NCI-H187 treated with DMSO at 0.1 percent for 48 hours (cell line): ENCODE measurements at places on chromosomes 2 and 18.

DNA sequence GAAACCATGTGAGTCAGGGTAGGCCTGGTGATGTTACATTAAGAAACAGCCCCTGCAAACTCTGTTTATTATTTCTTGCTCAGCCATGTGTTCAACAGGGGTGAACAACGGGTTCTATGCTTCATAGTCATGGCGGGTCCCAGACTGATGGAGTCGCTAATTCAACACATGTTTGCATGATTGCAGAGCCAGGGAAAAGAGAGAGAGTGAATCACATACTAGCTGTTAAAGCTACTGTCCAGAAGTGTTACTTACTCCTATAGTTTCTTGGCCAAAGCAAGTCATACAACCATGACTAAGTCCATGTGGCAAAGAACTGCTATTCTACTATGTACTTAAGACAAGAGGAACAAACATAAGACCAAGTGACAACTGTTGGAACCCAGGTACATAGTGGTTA lies 241.2 kb upstream of the SKOR2 start:
- no peak for DNase-seq

GRCh38 chr2:191479680-191480023 lies 198.3 kb upstream of the NABP1 start:
- no peak for DNase-seq

DNA sequence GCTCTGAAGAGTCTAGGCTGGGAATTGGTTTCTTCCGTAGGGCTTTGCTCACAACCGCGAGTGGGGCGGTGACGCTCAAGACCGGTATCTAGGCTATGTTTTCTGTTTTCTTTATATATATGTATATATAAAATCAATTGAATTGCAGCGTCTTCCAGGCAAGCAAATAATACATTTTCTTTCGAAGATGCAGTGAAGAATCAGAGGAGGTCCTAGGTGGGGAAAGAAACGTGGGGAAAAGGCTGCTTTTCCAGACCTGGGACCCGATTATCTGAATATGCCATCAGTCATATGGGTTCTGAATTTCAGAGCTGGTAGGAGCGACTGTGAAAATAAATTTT lies 714 bp upstream of the SCN9A start:
- no peak for DNase-seq

- no peak for DNase-seq
These were observed 251.8 kb downstream of the MEIS1 start for GRCh38 chr2:66686755-66687154.

DNA sequence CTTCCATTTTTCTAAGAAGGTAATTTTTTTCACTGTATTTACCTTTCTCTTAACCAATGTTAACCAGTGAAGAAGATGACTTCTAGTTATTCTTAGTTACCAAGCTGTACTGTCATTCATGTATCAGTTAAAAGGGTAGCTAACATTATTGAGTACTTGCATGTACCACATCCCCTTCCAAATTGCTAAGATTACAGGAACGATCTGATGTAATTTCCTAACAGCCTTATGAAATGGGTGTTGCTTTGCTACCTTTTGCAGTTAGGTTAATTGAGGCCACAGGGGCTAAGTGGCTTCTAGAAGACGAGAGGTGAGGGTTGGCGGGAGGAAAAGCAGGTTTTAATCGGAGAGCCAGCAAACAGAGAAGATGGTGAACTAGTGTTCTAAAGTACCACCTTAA lies 1.8 kb upstream of the SULT6B1 start:
- no peak for DNase-seq

- DNase-seq: no peak
These were observed 3.6 kb downstream of the ALPI start for GRCh38 chr2:232459419-232460035.

DNA sequence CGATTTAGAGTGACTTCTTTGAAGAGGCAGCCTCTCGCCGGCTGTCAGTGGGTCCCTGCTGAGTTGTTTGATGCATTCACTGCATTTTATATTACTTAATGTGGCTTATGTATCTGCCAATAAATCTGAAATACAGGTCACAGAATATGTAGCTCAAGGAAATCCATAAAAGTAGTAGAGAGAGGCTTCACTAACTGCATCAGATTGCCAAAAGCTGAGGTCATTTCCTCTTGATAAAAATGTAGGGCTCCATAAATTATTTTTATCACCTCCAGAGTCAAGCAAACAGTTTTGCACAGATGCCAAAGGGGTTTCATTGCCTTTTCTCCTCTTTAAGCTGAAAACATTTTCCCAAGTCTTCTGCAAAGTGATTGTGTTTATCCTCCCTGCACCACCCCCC lies 36.5 kb upstream of the CCDC93 start:
- DNase-seq: no peak

DNA sequence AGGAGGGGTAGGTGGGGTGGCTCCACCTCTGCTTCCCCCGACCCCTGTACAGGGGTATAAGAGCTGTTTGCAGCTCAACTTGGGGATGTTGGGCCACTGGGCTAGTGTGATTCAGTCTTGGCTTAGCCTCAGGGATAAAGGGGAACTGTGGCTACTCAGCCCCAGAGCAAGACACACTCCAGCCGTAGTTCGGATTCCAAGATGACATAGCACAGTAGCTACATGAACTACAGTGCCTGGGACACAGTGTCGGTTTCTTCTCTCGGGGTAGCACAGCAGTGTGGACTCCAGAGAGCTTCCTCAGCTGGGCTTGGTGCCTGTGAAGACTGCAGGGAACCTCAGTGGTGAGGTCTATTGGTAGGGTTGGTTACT lies 21.1 kb downstream of the CARF start:
- no peak for DNase-seq

DNA sequence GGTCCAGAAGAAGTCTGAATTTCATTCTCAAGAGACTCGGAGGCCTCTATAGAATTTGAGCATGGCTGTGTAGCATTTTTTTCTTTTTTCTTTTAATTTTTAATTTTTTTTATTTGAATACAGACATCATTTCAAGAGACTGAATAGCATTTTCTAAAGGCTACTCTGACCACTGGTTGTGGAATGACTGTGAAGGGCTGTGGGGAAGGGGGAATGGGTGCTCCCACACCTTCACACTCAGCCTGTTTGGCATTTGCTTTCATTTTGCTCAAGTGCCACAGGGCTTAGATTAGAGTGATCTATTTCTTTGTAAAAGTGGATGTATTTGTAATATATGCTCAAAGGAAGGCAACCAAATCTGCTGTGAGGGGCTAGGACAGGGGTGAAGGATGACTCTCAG lies 142.0 kb upstream of the SPOPL start:
- no peak for DNase-seq

DNA sequence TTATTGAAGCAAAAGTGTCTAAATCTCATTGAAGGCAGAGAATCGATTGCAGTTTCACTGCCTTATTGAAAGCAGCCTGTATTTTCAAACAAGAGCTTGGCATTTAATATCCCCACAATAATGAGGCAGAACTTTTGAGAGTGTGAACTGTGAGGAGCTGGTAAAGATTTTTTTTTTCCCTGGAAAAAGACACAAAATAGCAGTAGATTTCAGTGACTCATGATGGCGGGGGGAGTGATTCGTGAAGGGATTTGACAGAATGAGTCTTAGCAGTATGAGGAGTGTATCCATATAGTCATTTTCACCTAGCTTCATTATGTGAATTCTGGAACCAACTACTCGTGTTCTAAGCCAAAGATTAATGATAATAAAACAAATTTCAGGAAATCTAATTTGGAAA lies 242.9 kb downstream of the ARL6IP6 start:
- DNase-seq: no peak

DNA sequence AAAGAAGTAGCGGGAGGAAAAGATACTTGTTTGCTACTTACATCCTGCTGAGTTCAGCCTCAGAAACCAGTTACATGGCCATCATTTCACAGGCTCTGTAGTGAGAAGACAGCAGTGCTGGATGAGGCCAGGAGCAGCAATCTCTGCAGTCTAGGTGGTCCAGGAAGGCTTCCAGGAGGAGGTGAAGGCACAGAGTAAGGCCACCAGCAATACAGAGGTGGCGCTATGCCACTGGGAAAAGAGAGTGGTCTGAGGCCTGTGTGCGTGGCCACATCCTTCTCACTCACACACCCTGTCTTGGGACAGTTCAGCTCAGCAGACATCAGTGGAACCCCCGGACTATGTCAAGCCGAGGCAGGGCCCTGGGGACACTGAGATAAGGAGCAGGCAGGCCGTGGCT lies 162.7 kb downstream of the KLHL29 start:
- no peak for DNase-seq

DNA sequence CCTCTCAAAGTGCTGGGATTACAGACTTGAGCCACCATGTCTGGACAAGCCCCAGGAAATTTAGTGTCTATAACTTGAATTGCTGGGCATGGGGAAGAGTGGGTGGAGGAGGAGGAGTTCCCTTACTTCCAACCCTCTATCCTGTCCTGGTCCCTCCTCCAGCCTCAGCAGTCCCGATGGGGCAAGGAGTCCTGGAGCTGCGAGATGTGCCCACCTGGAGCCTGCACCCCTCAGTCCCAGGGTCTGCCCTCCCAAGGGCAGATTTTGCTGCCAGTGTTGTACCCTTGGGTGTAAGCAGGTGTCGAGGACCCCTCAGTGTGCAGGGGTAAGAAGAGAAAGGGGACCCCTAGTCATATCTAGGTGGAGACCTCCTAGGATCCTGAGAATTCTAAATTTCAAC lies 2.8 kb downstream of the VAMP8 start:
- DNase-seq: no peak

- no peak for DNase-seq
These were observed 66.5 kb downstream of the SLC40A1 start for GRCh38 chr2:189514104-189514503.

GRCh38 chr2:231245249-231246094 lies 47.0 kb downstream of the ARMC9 start:
- no peak for DNase-seq

- DNase-seq: no peak
These were observed 1119.8 kb downstream of the TSN start for GRCh38 chr2:122875091-122875865.

DNA sequence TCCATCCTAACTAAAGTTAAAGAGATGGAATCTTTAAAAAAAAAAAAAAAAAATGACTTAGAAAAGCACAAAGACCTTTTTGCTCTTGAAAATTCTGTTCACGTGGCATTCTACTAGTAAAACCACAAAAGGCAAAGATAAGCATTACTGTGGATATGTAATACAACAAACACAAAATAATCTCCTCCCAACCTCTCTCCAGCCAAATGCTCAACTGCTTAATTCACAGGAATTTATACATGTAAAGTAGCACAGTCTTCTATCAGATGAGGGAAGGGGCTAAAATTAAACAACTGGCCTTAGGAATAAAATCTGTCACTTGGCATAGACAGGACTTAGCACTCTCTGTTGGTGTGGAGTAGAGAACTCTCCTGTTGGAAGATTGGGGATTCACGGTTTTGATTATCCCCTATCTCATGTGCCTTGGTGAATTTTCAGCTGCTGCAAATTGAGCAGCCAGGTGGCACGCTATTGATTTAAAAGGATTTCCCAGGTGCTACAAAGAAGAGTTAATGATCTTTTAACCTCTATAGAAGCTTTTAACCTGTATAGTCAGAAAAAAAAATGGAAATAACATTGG lies 57.4 kb downstream of the ATIC start:
- no peak for DNase-seq

DNA sequence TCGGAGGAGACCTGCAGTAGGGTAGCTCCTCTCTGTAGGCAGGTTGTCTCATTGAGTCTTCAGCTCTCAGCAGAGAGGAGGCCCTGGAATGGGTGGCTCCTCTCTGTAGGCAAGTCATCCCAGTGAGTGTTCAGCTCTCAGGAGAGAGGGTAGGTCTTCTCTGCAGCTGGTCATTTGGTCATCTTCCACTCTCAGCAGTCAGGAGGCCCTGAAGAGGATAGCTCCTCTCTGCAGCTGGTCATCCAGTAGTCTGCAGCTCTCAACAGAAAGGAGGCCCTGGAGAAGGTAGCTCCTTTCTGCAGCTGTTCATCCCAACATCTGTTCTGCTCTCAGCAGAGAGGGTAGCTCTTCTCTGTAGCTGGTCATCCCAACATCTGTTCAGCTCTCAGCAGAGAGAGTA lies 26.0 kb upstream of the RUFY4 start:
- DNase-seq: no peak

DNA sequence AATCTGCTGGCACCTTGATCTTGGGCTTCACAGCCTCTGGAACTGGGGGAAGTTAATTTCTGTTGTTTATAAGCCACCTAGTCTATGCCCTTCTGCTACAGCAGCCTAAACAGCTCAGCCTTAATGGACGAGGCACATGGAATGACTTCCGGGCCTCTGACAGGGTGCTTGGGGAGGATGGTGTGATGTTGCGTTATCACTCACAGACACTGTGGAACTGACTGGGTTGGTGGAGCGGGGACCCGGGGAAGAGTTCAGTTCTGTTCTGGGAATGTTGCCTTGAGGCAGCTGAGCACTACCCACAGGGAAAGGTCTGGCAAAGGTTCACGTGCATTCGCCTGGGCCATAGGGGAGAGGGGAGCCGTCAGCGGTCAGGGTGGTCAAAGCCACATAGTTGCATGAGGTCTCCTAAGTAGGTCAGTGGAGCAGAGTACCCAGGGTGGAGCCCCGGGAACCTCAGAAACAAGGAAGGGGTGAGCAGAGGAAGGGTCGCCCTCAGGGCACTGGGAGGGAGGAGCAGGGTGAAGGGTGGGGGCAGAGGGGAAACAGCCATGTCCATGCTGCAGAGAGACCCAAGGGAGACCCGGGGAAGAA lies 36.2 kb downstream of the LRRFIP1 start:
- DNase-seq: no peak
